Ureter (tissue), 1 donor: ENCODE measurements at places on chromosomes 13 and 19. TPM values are rescaled to one million over a fixed set of nuclear protein-coding genes. Genes with fewer than 3 reads are reported as not detected.
A peak's percentile ranks its signal among the peaks of the same experiment; 100 is the strongest.

- peak; percentile 63 for DNase-seq
Measured at GRCh38 chr19:54207983-54208783, 7.5 kb downstream of the RPS9 start.

- no peak for DNase-seq
Measured at GRCh38 chr13:81199956-81200355, 859.0 kb upstream of the SPRY2 start.

GRCh38 chr13:73904625-73905024 lies 229.6 kb downstream of the KLF12 start:
- DNase-seq = no peak

DNA sequence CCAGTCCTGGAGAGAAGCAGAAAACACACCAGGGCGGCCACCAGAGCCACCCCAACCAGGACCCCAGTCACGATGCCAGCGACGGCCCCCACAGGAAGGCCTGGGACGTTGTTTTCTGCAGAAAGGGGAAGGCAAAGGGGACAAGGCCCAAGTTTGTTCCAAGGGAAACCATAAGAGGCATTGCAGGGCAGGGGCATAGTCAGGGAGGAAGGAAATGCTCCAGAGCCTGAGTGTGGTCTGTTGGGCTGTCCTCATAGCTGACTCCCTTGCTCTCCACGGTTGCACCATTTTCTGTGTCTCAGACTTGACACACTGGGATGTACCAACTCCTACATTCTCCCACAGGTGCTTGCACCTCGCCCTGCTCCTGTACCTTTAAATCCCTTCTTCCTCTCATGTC lies 5.2 kb downstream of the CEACAM4 start:
- DNase-seq = no peak

DNA sequence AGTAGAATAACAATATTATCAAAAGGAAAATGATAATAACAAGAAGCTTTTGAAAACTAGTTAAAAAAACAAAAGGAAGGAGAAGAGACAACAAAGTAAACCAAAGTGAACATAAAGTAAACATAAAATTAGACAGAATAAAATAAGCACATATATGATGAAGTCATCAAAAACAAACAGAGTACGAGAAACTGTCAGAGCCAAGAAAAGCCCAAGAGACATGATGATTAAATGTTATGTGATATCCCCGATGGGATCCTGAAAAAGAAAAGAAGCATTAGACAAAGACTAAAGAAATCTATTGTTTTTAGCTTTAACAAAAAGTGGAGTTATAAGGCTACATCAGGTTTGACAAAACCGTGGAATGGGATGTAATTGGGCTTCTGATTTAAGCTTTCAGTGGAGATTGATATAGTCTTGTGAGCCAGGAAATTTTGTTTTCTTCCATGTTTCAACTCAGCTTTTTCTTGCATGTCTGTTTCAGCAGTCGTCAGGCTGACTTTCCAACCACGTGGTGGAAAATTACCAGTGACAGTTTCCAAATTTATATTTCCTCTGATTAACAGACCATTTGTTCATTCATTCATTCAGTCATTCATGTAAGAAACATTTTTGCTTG lies 64.9 kb downstream of the KL start:
- DNase-seq = no peak

DNA sequence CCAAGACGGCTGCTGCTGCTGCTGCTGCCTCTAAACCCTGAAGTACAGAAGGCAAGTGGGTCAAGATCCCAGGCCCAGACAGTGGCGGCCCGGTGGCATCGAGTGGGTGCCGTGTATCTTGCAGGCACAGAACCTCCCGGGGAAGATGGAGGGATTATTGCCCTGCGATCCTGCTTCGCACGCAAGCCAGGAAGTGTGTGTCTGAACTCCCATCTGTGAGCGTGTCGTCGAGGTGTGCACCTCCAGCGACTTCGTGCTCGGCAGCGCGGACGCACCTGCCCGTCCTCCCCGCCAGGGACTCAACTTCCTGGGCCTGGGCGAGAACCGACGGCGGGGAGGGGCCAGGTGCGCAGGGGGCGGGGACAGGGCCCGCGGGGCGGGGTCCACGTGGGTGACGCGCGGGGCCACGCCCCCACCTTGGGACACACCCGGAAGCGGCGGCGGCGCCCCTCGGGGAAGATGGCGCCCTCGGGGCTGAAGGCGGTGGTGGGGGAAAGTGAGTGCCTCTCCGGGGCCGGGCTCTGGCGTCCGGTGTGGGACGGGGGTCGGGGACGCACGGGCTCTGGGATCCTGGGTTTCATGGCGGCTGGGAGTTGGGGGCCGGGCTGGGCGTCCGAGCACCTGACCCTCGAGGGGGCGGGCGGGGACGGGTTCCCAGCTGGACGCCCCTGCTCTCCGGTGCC lies at the start of gene STXBP2:
TSS of gene STXBP2 (plus strand) at position 420 of the 683 bp plus-strand sequence. CDS start at position 460, 40 bp downstream.
- peak; percentile 86 for DNase-seq

DNA sequence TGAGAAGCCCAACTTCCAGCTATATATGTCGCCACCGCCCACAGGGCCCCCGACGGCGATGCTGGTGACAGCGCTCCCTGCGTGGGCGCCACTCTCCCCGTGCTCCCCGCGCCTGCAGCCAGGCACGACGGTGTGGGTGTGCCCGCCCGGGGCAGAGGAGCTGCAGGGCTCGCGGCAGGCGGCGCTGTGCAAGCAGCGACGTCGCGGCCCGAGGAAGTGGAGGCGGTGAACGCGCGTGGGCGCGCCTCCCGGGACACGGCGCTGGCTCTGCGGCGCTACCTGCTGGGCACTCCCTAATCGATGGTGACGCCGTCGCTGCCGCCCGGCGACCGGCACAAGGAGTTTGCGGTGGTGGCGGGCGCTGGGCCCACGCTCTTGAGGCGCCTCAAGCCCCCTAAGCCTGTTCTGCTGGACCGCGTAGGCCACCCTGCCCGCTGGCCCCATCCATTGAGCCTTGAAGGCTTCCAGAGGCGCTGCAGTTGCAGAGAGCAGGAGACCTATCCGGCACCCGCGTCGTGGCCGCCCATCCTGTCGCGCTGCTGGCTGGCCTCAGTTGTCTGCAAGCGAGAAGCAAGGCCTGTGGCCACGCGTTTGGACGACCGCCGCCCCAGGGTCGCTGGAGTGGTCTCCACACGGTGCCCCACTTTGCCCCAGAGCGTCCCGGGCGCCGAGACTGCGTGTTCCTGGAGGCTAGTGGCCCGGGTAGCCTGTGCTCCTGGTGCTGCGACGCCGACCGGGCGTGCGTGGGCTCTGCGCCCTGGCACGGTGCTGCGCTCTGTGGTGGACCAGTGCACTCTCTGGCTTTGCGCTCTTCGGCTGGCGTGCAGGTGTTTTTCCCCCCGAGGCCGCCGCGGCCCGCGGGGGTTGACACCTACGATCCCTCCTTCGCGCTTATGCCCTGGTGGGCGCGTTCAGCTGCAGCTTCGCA lies 23.1 kb downstream of the LRFN3 start:
- no peak for DNase-seq

DNA sequence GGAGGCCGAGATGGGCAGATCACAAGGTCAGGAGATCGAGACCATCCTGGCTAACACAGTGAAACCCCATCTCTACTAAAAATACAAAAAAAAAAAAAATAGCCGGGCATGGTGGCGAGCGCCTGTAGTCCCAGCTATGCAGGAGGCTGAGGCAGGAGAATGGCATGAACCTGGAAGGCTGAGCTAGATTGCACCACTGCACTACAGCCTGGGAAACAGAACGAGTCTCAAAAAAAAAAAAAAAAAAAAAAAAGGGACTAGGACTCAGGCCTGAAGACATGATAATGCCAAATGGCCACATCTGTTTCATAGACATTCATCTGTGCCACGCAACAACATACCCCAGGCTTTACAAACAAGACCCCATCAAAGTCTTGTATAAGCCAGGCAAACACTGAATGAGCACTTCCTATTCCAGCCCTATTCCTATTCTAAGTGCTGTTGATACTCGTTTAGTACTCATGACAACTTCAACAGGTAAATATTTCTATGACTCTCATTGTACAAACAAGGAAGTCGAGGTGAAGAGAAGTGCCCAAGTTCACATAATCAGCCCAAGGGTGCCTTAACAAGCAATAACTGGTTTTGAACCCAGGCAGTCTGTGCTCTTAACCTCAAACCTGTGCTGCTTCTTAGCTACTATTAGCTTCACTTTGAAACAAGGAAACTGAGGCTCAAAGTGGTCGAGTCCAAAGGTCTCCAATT lies 1.7 kb downstream of the B9D2 start:
- DNase-seq = no peak

GRCh38 chr19:51807111-51807701 lies 12.2 kb downstream of the FPR3 start:
- no peak for DNase-seq

- no peak for DNase-seq
Measured at GRCh38 chr13:76289558-76289957, 596.6 kb downstream of the KCTD12 start.

NLRP12 gene
- total RNA-seq = 0.31 TPM

CRLF1 gene
- 7.8 TPM for total RNA-seq

ANGPTL8 gene
- not detected for total RNA-seq

PTH2 gene
- total RNA-seq = not detected

ZNF222 gene
- total RNA-seq = 4.9 TPM

MAP2K2 gene
- 103 TPM for total RNA-seq

PRRG2 gene
- 13.2 TPM for total RNA-seq
